ENCODE measurements at places on chromosomes 6 and 20.

DNA sequence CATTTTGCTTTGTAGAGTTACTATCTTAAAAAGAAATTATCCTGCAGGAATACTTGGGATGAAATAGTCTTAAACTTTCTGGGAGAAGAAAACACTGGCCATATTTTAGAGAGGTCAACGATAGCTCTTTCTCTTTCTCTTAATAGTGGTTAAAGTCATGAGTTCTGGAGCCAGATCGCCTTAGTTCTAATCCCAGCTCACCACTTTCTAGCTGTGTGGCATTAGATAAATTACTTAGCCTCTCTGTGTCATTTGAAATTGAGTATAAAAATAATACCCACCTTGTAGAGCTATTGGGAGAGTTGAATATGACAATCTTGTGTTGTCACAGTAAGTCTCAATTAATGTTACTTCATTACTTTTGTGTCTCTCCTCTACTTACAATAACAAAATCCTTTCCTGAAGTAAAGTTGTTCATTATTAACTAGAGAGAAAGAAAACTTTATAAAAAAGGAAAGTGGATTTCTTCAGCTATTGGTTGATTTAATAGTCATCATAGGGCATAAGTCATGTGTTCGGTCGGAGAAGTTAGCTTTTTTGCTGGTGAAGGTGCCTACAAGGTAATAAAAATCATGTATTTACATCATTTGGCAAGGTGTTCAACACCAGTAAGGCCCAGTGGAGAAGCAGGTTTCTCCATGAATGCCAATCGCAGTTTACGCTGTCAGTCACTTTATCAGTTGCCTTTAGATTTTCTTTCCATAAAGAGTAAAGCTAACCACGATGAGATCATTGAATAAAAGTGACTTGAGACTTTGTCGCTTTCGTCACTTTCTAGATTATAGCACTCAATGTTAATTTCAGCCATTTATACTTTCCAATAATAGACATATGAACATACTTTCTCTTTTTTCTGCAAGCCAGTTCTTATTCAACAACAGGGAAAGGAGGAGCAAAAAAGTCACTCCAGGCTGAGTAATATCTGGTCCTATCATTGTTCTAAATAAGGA lies 2.0 kb downstream of the NEDD9 start:
- no peak for DNase-seq

GRCh38 chr20:1663917-1664316 lies 6.3 kb upstream of the SIRPG start:
- DNase-seq: no peak

GRCh38 chr6:25062070-25062811 lies 126.5 kb upstream of the RIPOR2 start:
- DNase-seq: no peak

DNA sequence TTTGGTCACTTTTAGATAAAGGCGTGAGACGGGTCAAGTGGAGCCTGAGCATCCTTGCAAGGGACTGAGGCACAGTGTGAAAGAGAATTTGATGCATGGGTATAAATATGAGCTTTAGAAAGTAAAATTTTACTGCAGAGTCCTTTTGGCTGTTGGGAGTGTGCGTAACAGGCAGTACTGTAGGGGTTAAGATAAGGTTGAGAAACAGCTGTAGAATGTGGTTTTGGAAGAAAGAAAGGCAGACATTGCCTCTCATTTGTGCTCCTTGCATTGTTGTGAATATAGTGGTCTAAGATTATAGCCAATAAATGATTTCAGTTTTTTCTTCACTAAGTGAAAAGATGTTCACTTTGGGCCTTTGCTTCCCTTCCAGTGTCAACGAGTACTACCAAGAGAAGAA lies 73.0 kb downstream of the RREB1 start:
- DNase-seq: no peak

DNA sequence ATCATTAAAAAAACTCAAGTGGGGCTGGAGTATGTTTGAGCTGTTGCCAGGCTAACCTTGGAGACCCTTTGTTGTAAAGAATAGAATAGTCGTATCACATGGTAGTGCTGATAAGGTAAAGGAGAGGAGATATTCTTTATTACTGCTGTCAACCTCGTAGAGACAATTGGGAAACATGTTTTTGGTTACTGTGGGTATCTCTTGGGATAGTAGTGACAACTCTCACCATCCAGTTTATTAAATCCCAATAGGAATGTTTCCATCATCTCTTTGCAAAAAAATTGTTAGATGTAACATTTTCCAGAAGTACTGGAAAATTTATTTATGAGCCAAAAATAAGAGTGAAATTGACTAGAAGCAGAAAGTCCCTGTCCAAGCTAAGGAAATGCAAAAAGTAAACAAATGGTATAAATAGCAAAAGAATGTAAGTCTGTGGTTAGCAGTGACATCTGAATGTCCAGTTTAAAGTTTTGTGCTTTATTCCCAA lies 829.3 kb upstream of the CITED2 start:
- no peak for DNase-seq

DNA sequence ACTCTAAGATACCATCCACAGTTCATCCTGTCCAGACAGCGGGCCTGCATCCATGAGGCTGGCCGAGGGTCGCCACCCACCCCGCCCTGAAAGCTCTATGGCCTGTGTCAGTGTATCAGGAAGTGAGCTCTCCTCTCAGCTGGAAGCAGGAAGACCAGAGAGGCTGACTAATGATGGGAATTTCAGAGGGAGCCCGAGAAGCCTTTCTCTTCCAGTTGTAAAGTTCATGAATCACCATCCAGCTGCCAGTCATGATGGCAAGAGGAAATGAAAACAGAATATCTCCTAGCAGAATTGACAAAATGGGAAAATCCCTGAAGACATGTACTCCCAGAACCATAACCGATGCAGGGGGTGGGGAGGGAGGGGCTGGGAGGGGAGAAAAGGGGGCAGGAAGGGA lies 109.6 kb upstream of the RPS6KA2 start:
- DNase-seq: no peak

DNA sequence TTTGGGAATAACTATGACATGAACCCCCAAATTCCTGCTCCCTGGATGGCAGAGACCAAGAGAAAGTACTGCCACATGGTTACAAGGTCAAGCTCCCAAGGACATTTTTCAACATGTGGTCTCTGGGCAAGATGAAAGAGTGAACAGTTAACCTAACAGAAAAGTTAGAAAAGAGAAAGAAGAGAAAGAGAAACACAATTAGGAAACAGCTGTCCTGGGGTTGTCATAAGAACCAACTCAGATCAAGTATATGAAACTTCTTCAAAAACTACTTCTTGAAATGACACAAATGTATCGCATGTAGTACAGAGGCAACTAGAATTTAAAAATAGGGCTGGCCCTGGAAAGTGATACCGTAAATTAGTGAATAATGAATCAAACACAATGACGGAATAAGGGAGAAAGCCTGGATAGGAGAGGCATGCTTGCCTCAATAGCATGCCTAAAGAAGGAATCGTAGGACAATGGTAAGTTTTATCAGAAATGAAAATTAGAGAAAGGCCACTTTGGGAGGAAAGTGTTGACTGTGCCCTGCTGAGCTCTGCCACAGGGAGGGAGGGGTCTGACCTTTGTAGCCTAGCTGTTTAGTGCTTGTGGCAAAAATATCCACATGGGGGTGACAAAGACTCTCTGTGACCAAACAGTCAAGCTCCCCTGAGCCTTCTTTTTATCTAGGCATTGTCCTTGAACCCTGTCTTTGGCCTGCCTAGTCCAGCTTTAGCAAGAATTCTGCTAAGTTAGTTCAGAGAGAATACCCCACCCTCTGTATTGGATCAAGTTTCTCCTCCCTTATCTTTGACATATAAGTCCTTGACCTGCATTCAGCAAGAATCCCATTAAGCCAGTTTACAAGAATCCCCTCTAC lies 4.3 kb upstream of the DCBLD1 start:
- no peak for DNase-seq

DNA sequence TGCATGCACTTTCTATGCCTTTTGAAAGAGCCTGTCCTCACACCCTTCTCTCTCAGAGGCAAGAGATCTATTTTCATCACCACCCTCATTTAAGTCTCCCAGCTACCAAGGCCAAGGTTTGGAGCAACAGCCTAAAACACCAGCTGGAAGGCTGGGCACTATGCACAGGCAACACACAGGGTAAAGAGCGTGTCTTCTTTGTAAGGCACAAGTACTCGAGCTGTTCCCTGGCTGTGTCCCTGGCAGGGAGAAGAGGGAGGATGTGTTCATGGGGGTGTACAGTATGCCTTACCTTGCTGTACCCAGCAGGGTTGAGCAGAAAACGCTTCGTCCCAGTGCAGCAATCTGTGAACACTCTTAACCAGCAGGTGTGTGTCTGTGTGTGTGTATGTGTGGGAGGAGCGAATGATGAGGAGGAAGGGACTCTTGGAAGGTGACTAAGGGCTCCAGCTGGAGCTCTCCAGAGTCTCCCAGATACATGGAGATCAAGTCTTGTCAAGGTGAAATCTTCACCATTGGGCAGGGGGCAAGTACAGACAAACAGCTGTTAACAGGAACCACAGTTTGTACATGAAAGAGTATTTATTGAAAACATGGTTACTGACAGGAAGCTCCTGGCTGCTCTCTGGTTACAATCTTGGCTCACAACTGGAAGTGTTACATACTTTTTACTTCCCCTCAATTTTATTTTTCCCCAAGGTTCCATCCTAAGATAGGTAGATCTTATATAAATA lies 40.8 kb downstream of the ELMO2 start:
- DNase-seq: no peak

GRCh38 chr6:39599341-39599740 lies 125.9 kb downstream of the KIF6 start:
- no peak for DNase-seq

GRCh38 chr6:154611241-154611640 lies 100.8 kb upstream of the CNKSR3 start:
- no peak for DNase-seq

- no peak for DNase-seq
Measured at GRCh38 chr6:139311831-139312230, 20.0 kb upstream of the TXLNB start.

GRCh38 chr20:45630371-45630770 lies 713 bp downstream of the WFDC9 start:
- no peak for DNase-seq

DNA sequence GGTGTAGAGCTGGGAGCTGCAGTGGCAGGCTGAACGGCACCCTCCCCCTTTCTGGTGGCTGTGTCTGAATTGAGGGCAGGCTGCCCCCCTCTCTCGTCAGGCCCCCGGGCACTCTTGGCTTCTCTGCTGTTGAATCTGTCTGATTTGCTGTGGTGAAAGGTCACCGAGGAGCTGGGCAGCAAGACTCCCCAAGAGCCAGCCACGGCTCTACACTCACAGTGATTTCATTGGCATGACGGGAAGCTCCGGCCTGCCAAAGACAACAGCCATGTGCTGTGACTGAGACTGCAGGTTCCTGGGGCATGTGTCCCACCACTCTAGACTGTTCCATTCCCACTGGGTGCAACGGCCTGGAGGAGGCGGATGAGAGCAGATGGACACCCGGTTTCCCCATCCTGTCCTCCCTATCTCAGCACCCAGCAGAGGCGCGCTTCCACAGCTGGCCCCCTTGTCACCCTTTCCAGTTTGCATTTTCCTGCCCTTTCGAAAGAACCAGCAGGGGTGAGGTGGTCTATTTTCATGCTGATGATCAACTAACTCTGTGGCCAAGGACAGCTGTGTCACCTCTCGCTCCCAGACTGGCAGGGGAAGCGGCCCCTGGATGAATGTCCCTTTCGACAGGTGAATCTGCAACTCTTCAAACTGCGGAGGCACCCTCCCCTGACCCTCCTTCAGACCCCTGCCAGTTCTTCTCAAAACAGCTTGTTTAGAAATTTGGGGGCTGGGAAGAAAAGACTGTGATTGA lies 2.2 kb downstream of the APCDD1L start:
- DNase-seq: no peak

- DNase-seq: no peak
Measured at GRCh38 chr6:21085643-21086042, 507.9 kb upstream of the SOX4 start.
